ENCODE measurements at places on chromosomes 2 and 18.

GRCh38 chr2:2640371-2640770 lies 309.3 kb upstream of the MYT1L start:
- H3K36me3 ChIP-seq = no peaks in the 10 kb centered on the region
- no peaks in the 10 kb centered on the region for H3K4me1 ChIP-seq
- no peak for DNase-seq
- no peak overlapping the region for H3K27ac ChIP-seq

- no peaks in the 10 kb centered on the region for H3K36me3 ChIP-seq
- H3K27ac ChIP-seq = peak overlapping the region; percentile 44
- no peak for DNase-seq
- H3K4me1 ChIP-seq = peaks cover 55% of the 10 kb centered on the region
Measured at GRCh38 chr2:96775160-96775559, 14.5 kb downstream of the CNNM4 start.

DNA sequence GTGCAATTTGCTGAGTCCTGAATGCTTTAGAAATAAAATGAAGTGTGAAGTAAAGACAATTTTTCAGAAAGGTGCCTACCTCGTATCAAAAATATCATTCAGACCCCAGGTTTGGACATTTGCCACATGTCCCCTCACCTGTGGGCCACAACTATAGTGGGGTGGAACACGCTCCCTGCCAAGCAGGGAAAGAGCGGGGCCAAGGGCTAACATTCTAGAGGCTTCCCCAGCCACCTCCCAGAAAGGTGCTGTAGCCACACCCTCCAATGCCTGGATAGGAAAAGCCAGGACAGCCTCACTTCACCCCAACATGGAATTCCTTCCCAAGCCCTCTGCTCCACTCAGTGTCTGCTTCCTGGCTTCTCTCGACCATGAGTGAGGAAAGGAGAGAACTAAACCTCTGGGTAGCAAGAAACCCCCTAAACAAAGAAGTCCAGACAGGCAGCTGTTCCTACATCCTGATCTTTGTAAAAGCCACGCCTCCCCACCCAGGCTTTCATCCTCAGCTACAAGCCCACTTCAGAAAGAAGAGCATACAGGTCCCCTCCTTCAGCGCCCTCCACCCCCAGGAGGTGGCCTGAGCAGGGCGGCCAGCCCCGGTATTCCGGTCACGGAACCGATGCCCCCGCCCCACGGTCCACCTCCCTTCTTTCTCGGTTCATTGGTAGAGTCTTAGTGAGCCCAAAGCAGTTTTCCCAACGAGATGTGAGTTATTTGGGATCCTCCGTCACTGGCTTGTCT lies 2.1 kb downstream of the COL6A3 start:
- H3K4me1 ChIP-seq = no peaks in the 10 kb centered on the region
- no peak overlapping the region for H3K4me3 ChIP-seq
- no peaks in the 10 kb centered on the region for H3K36me3 ChIP-seq
- no peak for DNase-seq
- peaks cover 48% of the 10 kb centered on the region for H3K27me3 ChIP-seq

DNA sequence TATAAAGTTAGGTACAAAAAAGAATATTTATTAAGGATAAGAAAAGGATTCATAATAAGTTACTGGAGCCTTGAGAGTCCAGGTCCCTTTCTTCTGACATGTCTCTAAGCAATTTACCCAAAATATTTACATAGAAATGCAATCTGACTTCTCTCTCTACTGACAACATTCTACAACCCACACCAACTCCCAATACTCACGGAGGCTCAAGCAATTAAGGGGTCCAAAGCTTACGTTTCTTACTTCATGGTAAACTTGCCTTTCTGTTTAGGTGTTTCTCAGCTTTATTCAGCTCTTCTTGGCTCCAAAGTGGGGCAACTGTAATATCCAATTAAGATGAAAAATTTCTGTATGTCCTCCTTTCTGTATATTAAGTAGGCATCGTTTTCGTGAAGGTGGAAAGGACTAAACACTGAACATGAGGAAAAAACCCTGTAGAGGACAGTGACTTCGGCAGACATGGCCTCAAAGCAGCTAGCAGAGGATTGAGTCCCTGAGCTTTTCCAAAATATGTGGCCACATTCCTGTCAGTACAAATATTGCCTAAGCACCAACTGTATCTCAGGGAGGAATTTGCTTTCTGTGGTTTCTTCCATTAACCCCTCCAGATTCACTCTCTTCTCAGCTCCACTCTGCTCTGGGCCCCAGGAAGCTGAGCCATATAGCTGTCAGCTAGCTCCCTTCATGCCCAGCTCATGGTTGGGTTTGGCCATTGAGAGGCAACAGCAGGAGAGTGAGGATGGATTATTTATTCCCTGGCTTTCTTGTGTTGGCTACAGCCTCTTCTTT lies 67.9 kb upstream of the GLS start:
- peaks cover 5% of the 10 kb centered on the region for H3K4me1 ChIP-seq
- no peak overlapping the region for H3K27ac ChIP-seq
- H3K27me3 ChIP-seq = peaks cover 8% of the 10 kb centered on the region
- H3K36me3 ChIP-seq = peaks cover 21% of the 10 kb centered on the region
- H3K4me3 ChIP-seq = no peak overlapping the region

- no peak overlapping the region for H3K27ac ChIP-seq
- no peak overlapping the region for H3K4me3 ChIP-seq
- no peaks in the 10 kb centered on the region for H3K36me3 ChIP-seq
- H3K27me3 ChIP-seq = peaks cover 34% of the 10 kb centered on the region
Measured at GRCh38 chr2:130831356-130831755, 5.4 kb upstream of the ARHGEF4 start.

- no peak for DNase-seq
- no peak overlapping the region for H3K27ac ChIP-seq
- H3K27me3 ChIP-seq = no peaks in the 10 kb centered on the region
- H3K4me3 ChIP-seq = no peak overlapping the region
- H3K36me3 ChIP-seq = no peaks in the 10 kb centered on the region
Measured at GRCh38 chr2:9360701-9361100, 62.6 kb downstream of the ITGB1BP1 start.

DNA sequence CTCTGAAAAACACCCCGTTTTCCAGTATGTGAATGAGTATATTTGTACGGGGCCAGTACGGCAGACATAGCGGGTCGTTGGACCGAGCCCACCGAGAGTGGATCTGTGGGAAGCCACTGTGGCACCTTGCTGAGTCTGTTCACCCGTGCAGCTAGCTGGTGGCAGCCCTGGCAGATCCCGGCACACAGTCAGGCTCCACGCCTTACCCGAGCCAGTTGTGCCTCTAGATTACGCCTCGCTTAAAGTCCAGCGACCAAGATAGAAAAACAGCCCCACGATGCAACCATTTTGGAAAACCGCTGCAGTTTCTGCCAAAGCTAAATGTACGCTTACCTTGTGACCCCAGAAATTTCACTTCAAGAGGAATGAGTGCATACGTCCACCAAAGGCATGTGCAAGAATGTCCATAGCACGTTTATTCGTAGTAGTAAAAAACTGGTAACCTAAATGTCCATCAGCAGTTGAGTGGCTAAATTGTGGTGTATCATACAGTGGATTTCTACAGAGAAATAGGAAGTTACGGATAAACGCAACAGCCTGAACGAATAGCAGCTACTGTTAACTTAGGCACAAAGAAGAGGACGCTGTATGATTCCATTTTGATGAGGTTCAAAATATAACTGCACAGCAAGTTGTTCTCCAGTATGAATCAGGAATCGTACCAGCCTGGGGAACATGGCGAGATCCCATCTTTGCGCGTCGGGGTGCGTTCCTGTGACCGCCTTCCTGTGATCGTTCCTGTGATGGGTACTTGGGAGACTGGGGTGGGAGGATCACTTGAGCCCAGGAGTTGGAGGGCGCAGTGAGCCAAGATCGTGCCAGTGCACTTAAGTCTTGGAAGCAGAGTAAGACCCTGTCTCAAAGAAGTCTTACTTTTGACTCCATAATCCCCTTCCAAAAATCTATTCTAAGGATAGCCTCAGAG lies 688 bp upstream of the WDR33 start:
- peak overlapping the region; percentile 98 for H3K4me3 ChIP-seq
- peak overlapping the region; percentile 99 for H3K27ac ChIP-seq
- H3K36me3 ChIP-seq = peaks cover 13% of the 10 kb centered on the region
- DNase-seq = no peak
- peaks cover 34% of the 10 kb centered on the region for H3K4me1 ChIP-seq
